ENCODE measurements at places on chromosomes 3 and 15. TPM values are rescaled to one million over a fixed set of nuclear protein-coding genes. Genes with fewer than 3 reads are reported as not detected.

GOLGA6L7 gene
- not detected for total RNA-seq

KBTBD13 gene
- not detected for total RNA-seq

GRCh38 chr15:22933641-22934061 lies 46.5 kb downstream of the CYFIP1 start:
- no peak for DNase-seq
- H3K27ac ChIP-seq, result no peak overlapping the region
- no peak overlapping the region for H3K4me3 ChIP-seq
- no peaks in the 10 kb centered on the region for H3K27me3 ChIP-seq
- H3K36me3 ChIP-seq, result no peaks in the 10 kb centered on the region

DNA sequence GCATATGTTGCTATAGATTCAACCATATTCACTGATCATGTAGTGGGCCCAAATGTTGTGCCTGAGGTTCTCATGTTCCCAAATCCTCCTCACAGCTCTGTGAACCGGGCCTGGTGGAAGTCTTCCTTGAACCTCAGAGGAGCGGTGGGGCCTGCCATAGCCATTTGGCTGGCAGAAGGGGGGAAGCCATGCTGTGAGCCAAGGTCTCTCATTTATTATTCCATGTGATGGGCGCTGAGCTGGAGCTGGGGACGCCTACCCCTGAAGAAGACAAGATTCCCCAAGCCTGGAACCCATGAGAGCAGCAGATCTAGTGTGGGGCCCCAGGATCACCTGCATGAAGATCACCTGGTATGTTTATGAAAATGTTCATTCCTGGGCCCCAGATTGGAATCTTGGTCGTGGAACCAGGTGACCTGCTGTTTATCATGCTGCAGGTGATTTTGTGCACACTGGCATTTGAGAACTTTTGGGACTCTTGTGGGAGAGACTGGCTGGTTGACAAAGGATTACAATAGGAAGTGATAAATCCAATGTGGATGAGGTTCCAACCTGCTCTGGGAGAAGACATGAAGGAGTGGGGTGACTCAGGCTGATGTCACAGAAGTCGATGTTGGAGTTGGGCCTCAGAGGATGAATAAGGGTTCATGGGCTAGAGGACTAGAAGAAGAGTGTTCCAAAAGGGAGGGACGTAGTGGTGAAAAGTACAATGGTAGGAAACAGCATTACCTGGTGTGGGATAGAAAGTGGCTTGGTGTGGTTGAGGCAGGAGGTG lies 102.1 kb downstream of the ASB7 start:
- peaks cover 12% of the 10 kb centered on the region for H3K27me3 ChIP-seq
- no peak for DNase-seq
- H3K4me3 ChIP-seq, result no peak overlapping the region
- H3K27ac ChIP-seq, result no peak overlapping the region
- H3K4me1 ChIP-seq, result peaks cover 7% of the 10 kb centered on the region

- DNase-seq, result no peak
- no peak overlapping the region for H3K27ac ChIP-seq
- H3K36me3 ChIP-seq, result no peaks in the 10 kb centered on the region
These were observed 54.4 kb upstream of the TLE3 start for GRCh38 chr15:70152070-70152480.

GRCh38 chr3:24773798-24774197 lies 279.1 kb upstream of the THRB start:
- no peaks in the 10 kb centered on the region for H3K27me3 ChIP-seq
- H3K4me1 ChIP-seq, result no peaks in the 10 kb centered on the region
- no peaks in the 10 kb centered on the region for H3K36me3 ChIP-seq

- peaks cover 2% of the 10 kb centered on the region for H3K27me3 ChIP-seq
- no peak for DNase-seq
- no peaks in the 10 kb centered on the region for H3K36me3 ChIP-seq
- peaks cover 6% of the 10 kb centered on the region for H3K4me1 ChIP-seq
These were observed 88.7 kb downstream of the TFG start for GRCh38 chr3:100798012-100798411.
